Natural killer cell treated with Interleukin-12 subunit alpha and Interleukin-12 subunit beta and Interleukin-15 and Interleukin-18, amount 100 ng/mL, for 72 hours (primary cell): ENCODE measurements at places on chromosomes 4 and X. TPM values are rescaled to one million over a fixed set of nuclear protein-coding genes. Genes with fewer than 3 reads are reported as not detected.

TMPRSS11B gene
- not detected for total RNA-seq

- DNase-seq: no peak
These were observed 212.5 kb upstream of the NDST3 start for GRCh38 chr4:117821834-117822233.

DNA sequence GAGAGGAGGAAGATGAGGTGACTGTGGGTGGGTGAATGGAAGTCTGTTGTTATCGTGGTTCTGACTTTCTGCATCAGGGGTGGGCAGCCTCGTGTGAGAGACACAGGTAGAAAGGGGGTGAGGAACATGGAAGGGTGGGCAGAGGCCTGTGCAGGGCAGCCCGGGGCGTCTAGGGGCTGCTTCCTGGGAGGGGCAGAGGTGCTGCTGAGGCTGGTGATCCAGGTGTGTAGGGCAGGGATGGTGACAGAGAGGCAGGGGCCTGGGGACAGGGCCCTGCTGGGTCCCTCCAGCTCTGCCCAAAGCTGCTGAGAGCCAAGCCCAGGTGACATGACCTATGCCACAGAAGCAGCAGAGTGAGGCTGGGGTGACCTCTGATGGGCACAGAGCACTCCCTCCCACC is 89.7 kb upstream of the C4orf50 start:
- no peak for DNase-seq

- DNase-seq: no peak
These were observed 7.9 kb downstream of the BDH2 start for GRCh38 chr4:103091601-103092223.
